Mucosa of descending colon (tissue), 3 donors: ENCODE measurements at places on chromosomes 13 and 19. TPM values are rescaled to one million over a fixed set of nuclear protein-coding genes. Genes with fewer than 3 reads are reported as not detected.

- DNase-seq, result no peak
These were observed 31.2 kb upstream of the KL start for GRCh38 chr13:32984857-32985626.

DNA sequence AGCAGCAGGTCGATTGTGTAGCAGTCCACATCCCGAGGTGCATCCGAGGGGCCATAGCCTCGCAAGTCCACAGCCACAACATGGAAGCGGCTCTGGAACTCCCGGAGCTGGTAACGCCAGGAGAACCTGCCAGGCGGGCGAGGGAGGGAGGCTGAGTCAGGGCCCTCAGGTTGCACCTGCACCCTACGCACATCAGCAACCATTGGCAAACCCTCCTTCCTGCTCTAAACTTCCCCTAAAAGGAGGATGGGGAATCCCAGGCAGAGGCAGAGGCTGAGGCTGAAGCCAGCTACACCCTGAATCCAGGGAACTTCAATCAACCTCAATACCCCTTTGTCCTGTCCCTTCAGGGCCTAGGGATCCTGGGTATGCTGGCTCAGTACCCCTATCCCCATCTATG, 977 bp downstream of the EPHX3 start:
- no peak for DNase-seq

- DNase-seq, result no peak
These were observed 6.8 kb upstream of the KANK2 start for GRCh38 chr19:11204076-11204602.

GRCh38 chr13:33937373-33938098, 119.6 kb downstream of the RFC3 start:
- DNase-seq, result no peak

Gene TBC1D17
- total RNA-seq, result 45.1 TPM

GRCh38 chr19:20611866-20612265, 46.3 kb upstream of the ZNF737 start:
- no peak for DNase-seq

Gene SHC2
- total RNA-seq, result 5.3 TPM

Gene SYDE1
- total RNA-seq, result 3.8 TPM

DNA sequence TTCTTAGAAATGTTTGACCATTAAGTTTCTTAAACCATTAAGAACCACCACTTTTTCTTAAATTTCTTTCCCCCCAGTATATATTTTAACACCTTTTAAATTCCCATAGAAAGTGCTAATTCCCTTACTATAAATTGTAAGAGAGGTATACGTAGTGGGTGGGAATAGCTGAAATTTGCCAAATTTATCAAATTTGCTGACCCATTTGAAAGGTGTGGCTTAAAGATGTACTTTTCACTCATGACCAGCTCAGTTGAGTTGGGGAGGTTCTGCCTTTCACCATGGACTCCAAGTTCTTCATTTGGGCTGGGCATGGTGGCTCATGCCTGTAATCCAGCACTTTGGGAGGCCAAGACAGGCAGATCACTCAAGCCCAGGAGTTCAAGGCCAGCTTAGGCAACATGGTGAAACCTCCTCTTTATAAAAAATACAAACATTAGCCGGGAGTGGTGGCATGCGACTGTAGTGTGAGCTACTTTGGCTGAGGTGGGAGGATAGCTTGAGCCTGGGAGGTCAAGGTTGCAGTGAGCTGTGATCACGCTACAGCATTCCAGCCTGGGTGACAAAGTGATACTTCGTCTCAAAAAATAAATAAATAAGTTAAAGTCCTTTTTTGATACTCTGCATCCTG, 133.2 kb downstream of the MRPL57 start:
- DNase-seq, result no peak

Gene EGLN2
- total RNA-seq, result 126 TPM

Gene TEX26
- not detected for total RNA-seq

- DNase-seq, result no peak
These were observed 1227.5 kb upstream of the MIR17HG start for GRCh38 chr13:90120026-90120425.

- no peak for DNase-seq
These were observed 9.8 kb downstream of the ZNF317 start for GRCh38 chr19:9149997-9150396.

GRCh38 chr13:58884353-58885209, 1253.0 kb downstream of the PCDH17 start:
- no peak for DNase-seq

- DNase-seq, result no peak
These were observed 3.5 kb downstream of the CIC start for GRCh38 chr19:42272535-42272897.

DNA sequence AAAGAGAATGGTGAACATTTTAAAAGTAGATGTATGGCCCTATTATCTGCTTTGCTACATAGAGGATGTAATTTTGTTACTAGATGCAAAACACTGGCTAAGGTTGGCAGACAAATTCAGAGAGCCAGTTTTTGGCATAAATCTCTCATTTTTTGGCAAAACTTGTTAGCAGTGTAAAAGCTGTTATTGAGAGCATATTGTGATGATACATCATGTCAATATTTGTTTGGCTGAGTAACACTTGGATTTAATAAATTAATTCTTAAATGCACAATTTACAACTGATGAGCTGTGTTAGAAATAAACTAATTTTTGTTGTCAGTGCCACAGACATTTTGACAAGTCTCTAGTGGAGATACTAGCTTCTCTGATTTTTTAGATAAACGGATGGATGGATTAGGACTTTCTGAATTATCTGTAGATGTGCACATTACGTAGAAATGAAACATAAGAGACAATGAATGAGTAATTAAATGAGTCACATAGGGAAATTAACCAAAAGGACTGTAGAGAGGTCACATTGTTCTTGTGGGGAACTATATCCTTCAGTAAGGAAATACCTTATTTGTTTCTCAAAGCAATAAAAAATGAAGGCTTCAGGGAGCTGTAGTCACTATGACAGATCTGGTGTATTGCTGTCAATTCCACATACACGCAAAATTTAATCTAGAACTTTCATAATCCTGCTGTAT, 17.4 kb downstream of the UFM1 start:
- no peak for DNase-seq

DNA sequence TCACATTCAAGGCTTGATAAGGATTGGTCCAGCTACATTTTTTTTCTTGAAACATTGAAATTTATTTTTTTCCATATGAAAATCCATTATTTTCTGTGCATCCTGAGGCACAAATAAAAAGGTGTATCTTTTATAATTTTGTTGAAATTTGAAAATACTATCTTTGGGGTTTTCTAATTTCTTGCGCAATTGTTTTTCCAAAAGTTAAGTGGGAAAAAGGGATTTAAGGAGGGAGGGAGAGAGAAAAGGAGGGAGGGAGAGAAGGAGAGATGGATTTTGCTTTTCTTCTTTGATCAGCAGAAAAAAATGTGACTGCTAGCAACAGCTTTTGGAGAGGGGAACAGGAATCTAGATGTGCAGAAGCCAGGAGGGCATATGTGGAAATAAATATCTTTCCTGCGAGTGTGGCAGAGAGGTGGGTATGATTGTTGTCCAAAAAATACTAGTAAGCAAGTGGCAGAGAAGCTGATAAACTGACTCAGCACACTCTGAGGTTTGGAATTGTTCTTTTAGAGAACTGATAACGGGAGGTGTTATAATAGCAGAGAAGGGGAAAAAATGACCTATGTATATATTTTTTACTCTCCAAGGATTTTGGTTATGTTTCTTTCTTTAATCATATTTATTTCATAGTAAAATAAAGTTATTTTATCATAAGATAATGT, 61.2 kb upstream of the EDNRB start:
- DNase-seq, result no peak
